ENCODE measurements at places on chromosomes 13 and 19.

DNA sequence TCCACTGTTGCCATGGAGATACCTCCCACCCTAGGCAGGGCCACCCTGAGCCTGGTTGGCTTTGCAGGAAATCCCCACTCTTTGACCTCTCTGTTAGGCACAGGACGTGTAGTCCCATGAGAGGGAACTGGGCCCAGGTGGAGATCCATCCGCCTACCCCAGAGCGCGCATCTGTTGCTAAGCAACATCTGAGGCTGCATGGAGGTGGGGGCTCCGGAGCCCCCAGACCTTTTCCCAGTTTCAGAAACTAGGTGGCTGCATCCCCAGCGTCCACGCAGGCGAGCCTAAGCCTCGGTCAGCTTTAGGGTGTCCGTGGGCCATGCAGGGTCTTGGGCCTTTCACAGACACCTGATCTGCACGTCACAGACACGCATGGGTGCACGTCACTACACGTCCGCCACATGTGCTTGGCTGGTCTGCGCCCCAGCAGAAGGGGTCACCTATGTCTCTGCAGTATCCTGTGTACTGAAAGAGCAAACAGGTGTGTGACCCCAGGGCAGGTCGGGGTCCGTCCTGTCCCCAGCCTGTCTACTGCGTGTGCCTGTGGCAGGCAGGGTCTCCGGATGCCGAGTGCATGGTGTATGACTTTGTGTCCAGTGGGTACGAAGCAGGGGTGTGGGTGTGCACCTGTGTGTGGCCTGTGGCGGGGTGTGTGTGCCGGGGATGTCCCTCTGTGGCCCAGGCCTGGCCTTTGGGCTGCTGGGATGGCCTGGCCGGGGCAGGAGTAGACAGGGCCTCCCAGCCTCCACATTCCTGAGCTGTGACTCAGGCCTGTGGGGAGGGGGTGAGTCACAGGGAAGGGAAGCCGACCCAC, 4.1 kb upstream of the CIRBP start:
- DNase-seq: no peak

DNA sequence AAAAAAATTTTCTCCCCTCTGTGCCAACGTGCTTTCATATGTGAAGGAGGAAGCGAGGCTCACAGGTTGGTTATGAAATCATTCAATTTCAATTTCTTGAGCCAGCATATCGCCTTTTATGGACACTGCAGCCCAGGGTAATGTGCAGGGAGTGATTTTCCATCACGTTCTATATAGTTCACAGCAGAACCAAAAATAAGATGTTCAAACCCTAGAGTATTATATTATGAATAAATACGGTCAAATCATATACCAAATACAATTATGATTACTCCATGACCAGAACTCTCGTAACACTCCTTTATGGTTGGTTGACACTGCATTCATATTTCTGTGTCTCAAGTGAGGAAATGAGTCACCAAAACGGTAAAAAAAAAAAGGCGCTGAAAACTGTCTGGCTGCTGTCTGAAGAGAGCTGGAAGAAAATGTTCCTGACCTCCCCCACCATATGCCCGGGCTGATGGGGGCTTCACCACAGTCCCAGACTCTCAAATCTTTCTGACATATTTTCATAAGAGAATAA, 75.8 kb upstream of the UBAC2 start:
- no peak for DNase-seq

DNA sequence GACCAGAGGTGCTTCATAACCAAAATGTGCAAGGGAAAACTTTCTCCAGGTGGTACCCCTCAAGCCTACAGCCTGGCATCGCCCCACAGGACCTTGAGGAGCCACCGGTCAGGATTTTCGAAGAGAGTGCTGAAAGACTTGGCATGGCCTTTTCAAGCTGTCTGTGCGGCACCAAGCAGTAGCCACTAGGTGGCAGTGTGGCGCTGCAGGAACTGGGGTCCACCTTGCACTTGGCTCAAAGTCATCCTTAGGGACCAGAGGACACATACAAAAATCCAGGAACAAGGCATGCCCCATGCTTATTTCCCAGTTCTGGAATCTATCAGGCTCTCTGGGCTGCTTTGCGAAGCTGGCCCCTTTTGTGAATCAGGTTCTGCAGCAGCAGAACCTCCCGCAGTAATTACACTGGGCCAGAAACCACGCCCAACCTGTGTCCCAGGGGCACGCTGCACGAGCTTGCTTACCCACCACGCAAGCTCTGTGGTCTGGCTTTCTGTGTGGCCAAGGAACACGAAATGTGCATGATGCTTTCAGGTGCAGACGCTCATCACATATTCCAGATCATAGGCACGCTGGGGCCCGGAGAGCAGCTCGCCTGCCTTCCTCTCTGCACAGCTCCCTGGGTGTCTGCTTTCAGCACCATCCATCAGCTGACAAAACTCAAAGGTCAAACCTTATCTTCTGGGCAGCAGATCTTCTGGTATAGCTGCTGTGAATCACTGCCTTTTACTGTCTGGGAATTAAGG, 87.2 kb downstream of the SLC7A1 start:
- peak; percentile 58 for DNase-seq

DNA sequence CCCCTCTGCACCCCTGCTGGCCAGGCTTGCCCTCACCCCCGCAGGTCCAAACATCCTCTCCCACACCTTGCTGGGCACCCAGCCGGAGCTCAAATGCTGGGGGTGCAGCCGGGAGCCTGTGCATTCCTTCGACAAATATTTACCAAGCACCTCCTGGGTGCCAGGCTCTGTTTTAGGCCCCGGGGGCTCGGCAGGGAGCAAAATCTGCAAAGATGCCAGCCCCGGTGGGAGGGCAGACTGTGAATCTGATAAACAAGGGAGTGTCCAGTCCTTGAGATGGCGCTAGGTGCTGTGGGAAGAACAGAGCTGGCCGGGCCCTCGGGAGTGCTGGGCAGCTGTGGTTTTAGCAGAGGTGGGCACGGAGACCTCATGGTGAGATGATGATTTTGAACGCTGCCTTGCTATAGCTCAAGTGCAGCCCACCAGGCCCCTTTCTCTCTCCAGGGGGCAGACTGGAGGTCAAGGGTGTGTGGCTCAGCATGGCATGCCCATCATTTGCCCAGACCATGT, 10.6 kb downstream of the NFIX start:
- no peak for DNase-seq

- peak; percentile 59 for DNase-seq
Measured at GRCh38 chr13:23377983-23378632, 55.4 kb downstream of the SACS start.

- no peak for DNase-seq
Measured at GRCh38 chr13:42168496-42168895, 103.5 kb upstream of the AKAP11 start.

All from stimulated activated CD8-positive, alpha-beta memory T cell treated with anti-CD3 and anti-CD28 coated beads, Interleukin-7, amount 100 ng/mL, for 4 hours (primary cell).